Gastrocnemius medialis (tissue), 4 donors: ENCODE measurements at places on chromosomes 16 and 17.

- DNase-seq = no peak
Observed at GRCh38 chr17:28916302-28916934, 13.5 kb upstream of the DHRS13 start.

GRCh38 chr17:62965686-62966425 is at the start of gene TANC2:
TANC2 (plus strand) TSS chr17:62966235; CDS start chr17:63009560, 43,325 bp downstream.
- peak; percentile 37 for DNase-seq

GRCh38 chr17:20300436-20300934 is 166.9 kb downstream of the LGALS9B start:
- no peak for DNase-seq

GRCh38 chr17:28763804-28764266 is 20.0 kb downstream of the TRAF4 start:
- peak; percentile 72 for DNase-seq

- no peak for DNase-seq
Observed at GRCh38 chr16:1923299-1924034, 5.3 kb upstream of the HS3ST6 start.

DNA sequence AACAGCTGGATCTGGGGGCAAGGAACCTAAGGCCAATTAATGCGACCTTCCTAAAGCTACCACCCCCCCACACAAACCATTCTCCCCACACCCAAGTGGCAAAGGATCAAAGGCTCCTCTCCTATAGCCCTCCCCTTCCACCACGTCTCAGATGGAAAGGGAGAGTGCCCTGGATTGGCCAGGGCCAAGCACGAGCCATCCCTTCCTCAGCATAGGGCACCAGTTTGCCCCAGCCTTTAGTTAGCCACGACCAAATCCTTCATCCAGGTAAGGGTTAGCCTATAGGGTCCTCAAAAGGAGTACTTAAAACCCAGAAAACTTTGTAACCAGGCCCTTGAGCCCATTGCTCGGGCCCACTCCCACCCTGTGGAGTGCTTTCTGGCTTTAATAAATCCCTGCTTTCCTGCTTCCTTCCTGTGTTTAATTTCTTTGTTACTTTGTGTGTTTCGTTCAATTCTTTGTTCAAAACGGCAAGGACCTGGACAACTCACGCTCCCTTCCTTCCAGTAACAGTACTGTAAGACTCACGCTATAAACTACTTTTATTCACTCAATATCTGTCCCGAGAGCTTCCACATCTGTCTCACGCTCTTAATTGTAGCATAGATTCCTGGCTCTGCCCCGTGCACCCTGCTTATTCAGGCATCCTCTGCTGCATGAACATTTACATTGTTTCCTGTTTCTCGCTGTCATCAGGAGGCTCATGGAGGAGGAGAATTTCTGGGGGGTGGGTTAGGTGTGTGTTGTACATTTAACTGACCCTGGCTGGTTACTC is 62.3 kb downstream of the TNFRSF13B start:
- no peak for DNase-seq

GRCh38 chr17:74437702-74438101 is 5.8 kb downstream of the GPRC5C start:
- DNase-seq = no peak

DNA sequence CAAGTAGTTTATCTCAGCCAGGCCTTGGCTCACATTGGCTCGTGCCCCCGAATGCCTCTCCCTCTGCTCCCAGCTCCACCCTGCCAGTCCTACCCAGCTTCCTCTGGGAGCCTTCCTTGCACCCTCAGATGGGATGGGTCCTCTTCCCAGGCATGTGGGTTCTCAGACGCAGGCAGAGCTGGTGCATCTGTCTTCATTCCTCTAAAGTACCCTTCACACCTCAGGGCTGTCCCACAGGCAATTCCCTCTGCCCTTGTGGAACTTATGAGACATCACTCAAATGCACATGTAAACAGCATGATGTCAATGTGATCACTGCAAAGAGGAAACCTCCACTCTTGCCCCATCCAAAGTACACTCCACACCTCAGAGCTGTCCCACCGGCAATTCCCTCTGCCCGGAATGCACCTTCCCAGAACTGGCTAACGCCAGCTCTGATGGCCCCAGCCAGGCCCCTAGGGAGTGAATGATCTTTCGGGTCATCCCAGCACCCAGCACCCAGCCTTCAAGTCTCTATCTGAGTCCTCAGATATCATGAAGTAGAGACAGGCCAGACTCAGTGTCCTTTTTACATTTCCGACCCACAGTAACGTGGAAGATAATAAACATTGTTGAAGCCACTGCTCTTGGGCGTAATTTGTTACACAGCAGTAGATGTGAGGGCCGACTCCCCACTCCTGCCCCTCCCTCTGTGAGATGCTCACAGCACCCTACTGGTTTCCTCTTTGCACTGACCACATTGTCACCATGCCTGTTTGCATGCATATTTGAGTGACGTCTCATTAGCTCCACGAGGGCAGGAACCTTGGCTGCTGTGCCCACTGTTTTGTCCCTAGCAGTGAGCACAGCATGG is 85.4 kb downstream of the N4BP1 start:
- DNase-seq = no peak

DNA sequence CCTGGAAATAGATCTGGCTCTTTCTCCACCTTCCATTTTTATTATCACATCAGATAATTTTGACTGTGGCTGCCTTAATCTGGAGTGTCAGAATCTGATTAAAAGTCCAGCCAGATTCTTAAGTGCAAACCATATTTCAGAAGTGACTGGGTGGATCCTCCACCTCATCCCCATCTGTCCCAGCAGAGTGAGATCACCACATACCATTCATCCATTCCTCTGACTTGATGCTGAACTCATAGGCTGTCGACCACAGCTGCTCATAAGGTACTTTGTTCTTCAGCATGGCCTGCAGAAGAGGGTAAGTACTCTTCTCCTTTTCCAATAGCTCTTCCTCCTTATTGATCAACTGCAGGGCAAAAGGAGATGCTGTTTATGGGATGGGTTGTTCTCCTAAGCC is 53.5 kb downstream of the DNAH3 start:
- no peak for DNase-seq

DNA sequence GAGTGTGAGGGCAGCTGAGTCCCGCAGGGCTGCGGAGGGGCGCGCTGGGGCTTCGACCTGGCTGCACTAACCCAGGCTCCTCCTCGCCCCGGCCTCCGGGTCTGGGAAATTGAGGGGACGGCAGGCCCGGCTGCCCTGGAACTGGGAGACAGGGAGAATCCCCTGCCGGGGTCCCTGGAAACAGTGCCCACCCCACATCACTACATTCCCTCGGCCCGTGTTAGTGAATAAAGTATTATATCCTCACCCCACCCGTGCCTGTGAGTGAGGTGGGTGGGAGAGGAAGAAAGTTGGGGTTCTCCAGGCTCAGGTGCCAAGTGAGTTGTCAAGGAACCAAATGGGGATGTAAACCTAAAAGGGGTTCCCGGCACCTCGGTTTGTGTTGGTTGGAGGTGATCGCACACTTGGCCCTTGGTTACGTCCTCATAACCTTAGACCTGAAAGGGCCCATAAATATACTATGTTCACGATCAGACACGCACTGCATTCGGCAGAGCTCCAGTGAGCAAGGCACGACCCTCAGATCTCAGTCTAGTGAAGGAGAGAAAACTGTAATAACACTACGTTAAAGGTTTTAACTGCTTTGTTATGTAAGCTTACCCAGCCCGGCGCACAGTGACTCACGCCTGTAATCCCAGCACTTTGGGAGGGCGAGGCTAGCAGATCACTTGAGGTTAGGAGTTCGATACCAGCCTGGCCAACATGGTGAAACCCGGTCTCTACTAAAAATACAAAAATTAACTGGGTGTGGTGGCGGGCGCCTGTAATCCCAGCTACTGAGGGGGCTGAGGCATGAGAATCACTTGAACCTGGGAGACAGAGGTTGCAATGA is 11.2 kb downstream of the ZNF771 start:
- DNase-seq = no peak

DNA sequence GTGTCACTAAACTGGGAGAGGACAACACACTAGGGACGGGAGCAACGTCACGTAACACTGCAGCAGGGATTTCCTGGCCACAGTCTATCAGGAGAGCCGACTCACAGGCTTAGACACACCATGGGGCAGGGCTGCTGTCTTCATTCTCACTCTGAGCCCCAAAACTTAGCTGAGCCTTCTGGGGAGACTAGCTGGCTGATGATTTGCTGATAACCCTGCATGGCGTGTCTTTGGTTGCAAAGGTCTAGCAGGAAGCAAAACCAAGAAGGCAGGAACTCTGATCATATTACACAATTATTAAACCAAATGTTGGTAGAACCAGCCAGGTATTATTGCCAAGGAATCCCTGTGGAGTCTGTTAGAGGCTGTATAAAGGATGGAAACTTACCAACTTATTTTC is 345.0 kb downstream of the SLC39A11 start:
- no peak for DNase-seq

DNA sequence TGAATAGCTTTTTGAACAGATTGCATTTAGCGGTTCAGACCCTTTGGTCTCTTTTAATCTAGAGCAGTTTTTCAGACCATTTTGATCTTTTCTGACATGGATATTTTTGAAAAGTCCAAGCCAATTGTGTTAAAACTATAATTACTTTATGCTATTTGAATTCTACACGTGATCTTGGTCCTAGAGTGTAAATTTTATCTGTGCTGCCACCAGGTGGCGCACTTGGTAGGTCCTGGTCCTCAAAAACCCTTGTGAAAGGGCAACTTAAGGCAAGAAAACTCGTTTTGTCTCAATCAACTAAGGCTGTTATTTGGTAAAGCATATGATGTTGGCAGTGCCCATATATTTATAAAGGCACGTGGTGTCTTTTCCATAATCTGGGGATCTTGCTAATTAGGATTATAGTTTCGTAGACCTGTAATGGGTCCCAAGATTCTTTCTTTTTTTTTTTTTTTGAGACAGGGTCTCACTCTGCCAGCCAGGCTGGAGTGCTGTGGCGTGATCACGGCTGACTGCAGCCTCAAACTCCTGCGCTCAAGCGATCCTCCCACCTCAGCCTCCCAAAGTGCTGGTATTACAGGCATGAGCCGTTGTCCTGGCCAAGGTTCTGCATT is 43.9 kb upstream of the TEX2 start:
- no peak for DNase-seq

DNA sequence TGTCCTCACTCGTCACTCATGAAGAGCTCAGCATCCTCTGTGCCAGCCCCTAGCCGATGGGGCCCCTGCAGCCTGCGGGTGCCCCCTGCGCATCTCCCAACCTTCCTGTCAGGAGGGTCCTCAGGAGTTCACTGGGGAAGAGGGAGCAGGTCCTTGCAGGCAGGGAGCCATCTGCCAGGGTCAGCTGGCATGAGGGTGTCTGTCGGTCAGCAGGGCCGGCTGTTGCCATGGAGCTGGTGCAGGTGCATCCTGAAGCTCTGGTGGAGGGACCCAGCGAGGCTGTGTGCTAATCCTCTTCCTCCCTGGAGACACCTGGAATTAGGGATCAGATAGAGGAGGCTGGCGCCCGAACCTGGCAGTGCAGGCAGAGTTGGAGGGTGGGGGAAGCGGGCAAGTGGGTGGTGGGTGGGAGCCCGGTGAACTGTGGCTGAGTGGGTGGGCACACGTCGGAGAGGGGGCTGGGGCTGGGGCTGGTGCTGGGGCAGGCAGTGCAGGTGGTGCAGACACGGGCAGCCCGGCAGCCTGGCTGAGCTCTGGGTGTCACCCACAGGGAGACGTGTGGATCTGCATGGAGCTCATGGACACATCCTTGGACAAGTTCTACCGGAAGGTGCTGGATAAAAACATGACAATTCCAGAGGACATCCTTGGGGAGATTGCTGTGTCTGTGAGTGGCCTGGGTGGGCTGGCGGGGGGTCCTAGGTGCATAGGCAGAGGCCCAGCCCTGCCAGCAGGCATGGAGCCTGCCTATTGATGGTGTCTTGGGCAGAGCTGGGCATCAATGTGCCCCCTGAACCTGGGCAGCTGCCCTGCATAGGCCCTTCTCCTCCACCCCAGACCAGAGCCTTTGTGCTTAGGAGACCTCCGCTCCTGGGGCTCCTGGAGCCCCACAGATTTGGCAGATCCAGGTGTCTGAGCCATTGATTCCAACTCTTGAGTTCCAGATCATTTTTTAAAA is 17.4 kb downstream of the MAP2K3 start:
- no peak for DNase-seq

- no peak for DNase-seq
Observed at GRCh38 chr17:39092692-39093230, 58.7 kb downstream of the PLXDC1 start.

GRCh38 chr17:70310221-70310672 is 140.9 kb downstream of the KCNJ2 start:
- no peak for DNase-seq

DNA sequence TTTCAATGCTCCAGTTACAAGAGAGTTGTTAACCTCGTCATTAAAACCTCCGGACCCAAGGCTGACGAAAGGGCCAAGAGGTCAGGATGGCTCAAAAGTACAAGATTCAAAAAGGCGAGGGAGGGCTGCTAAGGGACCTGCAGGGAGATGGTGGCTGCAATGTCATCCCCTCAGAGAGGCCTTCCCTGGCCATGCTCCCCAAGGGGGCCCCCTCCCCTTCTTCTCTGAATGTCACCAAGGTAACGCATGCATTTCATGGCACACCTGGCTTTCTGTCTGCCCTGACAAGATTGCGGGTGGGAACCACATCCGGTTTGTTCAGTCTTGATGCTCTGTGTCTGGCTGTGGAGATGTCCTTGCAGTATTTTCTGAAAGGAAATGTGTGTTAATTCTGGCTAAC is 89.9 kb downstream of the C16orf78 start:
- no peak for DNase-seq

DNA sequence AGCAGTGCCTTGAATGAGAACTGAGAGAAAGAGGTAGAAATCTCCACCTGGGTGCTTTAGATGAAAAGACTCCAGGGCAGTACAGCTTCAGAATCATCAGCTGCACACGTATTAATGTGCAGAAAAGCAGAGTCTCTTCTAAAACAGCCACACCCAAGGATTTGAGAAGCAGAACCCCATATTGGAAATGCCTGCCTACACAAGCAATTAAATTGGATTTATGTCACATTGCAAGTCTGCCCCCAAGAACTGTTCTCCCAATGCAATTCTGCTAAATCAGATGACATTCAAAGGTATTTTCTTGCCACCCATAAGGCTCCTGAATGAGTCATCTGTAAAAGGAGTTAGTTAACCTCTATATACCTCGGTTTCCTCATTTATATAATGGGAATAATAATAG is 326.0 kb upstream of the C16orf82 start:
- DNase-seq = no peak

GRCh38 chr17:49739641-49740271 is 24.2 kb downstream of the FAM117A start:
- DNase-seq = peak; percentile 89
